ENCODE measurements at places on chromosomes 13 and 19.

DNA sequence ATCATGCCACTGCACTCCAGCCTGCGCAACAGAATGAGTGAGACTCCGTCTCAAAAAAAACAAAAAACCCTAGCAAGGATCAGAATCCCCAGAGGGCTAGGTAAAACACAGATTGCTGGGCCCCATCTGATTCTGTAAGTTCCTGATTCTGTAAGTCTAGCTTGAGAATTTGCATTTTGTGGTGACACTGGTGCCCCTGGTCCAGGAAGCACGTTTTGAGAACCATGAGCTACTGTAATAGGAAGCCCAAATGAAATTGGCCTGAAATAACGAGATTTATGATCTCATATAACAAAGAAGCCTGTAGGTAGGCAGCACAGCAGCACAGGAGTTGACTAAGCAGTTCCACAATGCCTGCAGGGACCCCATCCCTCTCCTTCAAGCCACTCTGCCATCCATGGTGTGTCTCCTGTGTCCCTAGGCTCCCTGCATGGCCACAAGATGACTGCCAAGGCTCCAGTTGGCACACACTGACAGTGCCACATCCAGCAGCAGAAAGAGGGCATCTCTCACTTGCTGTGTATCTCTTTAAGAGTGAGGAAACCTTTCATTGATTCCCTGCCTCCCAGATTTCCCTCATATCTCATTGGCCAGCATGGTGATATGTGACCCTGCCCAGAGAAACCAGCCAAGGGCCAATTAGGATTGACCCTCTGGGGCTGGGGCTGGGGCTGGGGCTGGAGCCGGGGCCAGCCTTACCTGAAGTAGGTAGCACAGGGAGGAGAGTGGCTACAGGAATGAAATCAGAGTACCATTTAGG is 21.7 kb downstream of the SIPA1L3 start:
- no peak for DNase-seq

- DNase-seq = no peak
Observed at GRCh38 chr13:31200637-31200971, 829 bp downstream of the B3GLCT start.

GRCh38 chr13:40578055-40578454 is 88.4 kb downstream of the FOXO1 start:
- no peak for DNase-seq

DNA sequence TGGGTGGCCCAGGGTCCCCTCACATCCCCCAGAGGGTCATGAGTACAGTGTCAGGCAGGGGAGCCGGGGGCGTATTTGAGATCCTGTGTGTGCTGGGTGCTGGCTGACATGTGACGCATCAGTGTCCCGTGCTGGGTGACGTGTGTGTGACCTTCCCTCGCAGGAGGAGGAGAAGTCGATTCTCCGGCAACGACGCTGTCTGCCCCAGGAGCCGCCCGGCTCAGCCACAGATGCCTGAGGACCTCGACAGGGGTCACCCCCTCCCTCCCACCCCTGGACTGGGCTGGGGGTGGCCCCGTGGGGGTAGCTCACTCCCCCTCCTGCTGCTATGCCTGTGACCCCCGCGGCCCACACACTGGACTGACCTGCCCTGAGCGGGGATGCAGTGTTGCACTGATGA is 25.8 kb downstream of the PNPLA6 start:
- DNase-seq = no peak

GRCh38 chr13:110641055-110642015 is 26.0 kb downstream of the NAXD start:
- no peak for DNase-seq

DNA sequence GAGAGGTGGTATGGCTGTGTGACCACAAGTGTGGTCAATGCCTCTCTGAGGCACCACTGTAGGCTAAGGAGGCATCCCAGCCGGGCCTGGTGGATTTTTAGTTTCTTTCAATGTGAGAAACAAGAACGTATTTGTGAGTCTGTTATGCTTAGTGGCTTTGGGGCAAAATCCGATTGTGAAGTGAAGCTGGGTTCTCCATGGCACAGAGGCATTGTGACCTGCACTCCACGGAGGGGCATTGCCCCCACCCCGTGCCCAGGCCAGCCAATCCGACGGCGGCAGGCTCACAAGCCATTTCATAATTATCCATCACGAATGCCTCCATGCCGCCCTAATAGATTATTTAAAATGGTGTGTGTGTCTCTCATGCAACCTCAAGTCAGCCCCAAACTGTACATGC is 151.6 kb downstream of the ZNF536 start:
- no peak for DNase-seq

- no peak for DNase-seq
Observed at GRCh38 chr19:56133858-56134653, 7.0 kb upstream of the ZNF444 start.

GRCh38 chr13:98221234-98221633 is 44.2 kb upstream of the RNF113B start:
- DNase-seq = no peak

- no peak for DNase-seq
Observed at GRCh38 chr13:106336668-106337067, 198.8 kb downstream of the EFNB2 start.

GRCh38 chr13:110644892-110645521 is 29.7 kb downstream of the NAXD start:
- DNase-seq = no peak

DNA sequence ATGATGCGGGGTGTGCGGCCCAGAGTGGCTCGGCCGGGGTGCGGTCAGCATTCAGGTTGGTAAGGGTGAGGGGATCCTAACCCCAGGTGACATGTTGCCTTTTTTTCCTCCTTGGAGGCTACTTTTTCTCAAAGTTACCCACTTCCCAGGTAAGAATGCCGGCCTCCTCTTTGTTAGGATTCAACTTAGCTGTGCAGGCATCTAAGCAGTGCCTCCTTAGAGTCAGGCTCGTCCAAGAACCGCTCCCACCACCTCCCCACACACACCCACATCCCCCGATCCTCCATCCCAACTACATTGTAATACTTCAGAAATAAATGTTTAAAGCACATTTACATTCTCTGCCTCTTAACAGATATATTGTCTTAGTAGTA is 733 bp upstream of the ENOX1 start:
- DNase-seq = no peak

GRCh38 chr13:53001444-53002225 is 27.0 kb upstream of the OLFM4 start:
- no peak for DNase-seq

- no peak for DNase-seq
Observed at GRCh38 chr13:113577881-113578435, 6.6 kb upstream of the TFDP1 start.

DNA sequence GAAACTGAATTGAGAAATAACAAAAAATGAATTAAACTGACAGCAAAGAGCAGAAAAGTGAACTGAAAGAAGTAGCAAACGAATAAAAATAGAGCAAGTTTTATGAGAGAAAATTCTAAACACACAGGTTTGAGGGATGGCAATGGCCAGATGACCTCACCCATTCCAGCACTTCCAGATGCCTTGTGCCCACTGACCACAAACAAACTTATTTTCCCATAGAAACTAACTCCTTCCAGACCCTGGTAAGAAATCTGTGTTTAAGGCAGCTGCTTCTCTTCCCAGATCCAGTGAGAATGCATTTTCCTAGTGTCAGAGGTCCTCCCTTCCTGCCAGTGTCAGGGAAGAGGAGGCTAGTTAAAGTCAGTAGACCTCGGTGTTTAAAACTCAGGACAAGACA is 51.7 kb downstream of the RXFP2 start:
- DNase-seq = no peak

DNA sequence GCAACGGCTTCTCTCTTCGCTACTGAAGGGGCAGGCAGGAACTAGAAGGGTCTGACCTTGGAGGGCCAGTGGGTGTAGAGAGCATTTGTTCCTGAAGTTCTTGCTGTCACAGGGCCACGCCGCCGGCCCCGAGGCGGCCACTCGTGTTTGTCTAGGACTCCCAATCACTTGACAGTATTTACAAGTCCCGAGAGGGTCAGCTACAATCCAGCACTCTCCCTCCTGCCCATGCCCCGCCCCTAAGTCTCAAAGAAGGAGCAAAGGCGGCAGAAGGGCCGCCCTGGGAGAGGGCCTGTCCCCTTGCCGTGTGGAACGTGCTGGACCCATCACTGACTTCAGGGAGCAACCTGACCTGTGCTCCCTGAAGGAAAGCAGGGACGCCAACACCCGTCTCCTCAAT is 118.5 kb downstream of the STK24 start:
- no peak for DNase-seq

- DNase-seq = no peak
Observed at GRCh38 chr13:103961784-103962183, 895.6 kb upstream of the SLC10A2 start.

- no peak for DNase-seq
Observed at GRCh38 chr19:1259206-1259875, 9.8 kb upstream of the CIRBP start.

DNA sequence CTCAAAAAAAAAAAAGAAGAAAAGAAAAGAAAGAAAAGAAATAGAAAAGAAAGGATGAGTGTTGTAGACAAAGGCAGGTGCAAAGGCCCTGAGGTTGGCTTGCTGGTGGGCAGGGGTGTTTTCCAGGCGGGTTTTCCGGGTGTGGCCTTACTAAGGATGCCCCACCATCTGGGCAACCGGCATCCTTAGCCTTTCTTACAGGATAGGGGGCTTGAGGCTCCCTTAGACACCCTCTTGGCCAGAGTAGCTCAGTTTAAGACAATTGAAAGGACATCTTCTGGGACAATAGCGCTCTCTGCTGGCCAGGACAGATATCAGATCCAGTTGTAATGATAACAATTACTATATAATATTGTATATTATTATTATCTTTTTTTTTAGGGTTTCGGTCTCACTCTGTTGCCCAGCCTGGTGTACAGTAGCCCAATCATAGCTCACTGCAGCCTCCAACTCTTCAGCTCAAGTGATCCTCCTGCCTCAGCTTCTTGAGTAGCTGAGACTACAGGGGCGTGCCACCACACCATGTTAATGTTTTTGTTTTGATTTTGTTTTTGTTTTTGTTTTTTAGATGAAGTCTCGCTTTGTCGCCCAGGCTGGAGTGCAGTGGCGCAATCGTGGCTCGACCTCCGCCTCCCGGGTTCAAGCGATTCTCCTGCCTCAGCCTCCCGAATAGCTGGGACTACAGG is 1.4 kb upstream of the QTRT1 start:
- DNase-seq = peak; percentile 73

DNA sequence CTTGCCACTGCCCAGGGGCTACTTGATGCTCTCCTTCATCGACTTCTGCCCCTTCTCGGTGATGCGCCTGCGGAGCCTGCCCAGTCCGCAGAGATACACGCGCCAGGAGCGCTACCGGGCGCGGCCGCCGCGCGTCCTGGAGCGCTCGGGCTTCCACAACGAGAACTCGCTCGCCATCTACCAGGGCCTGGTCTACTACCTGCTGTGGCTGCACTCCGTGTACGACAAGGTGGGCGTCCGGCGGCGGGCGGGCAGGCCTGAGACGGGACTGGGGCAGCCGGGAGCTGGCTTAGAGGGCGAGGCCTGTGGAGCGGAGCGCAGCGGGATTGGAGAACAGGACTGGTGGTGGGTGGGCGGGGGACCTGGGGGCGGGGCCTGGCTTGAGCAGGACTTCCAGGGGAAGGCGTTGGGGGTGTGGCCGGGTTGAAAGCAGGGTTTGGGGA is 12.7 kb upstream of the PSMD8 start:
- peak; percentile 66 for DNase-seq

- no peak for DNase-seq
Observed at GRCh38 chr19:4519521-4520277, 1.4 kb upstream of the PLIN4 start.

DNA sequence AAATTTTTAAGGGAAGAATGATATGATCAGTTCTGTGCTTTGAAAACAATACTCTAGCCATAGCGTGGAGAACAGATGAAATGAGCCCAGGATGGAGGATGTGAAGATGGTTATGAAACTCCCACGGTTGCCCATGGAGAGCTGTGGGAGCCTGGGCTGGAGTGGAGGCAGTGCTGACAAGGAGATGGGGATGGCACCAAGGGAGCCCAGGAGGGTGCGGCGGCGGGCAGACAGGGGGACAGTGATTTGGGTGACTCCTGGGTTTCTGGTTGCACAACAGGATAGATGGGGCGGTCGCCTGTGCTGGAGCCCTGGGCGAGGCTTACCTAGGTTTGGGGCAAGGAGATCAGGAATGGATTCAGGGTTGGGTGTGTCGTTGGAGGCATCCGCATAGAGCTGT is 15.9 kb downstream of the ARHGEF7 start:
- no peak for DNase-seq

GRCh38 chr13:102751886-102752285 is 21.7 kb downstream of the TEX30 start:
- DNase-seq = no peak

DNA sequence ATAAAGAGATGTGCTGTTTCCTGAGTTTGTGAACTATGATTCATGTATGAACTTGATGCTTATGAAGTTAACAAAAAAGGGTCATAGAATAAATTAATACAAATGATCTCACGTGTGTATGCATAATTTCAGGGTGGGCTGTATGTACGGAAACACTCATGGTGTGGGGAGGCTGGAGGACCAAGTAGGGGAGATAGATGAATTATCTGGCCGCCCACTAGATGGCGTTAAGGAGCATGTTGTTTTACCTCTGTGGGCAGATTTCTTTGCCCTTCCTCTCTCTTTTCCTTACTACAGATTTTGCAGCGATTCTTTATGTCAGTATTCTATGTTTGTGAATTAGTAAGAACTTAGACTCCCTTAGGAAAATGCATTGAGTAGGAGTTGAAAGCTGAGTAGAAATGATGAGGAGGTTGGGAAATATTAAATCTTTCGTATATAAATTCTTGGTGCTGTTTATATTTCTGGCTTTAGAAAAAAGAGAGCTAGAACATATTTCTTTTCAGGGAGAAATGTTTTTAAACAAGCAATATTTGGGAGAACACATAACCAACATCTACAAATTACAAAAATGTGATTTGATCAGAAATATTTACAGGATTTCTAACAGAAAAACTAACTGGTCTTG is 47.4 kb upstream of the TMTC4 start:
- DNase-seq = peak; percentile 65

- DNase-seq = no peak
Observed at GRCh38 chr19:10044390-10044789, 31.1 kb downstream of the RDH8 start.

DNA sequence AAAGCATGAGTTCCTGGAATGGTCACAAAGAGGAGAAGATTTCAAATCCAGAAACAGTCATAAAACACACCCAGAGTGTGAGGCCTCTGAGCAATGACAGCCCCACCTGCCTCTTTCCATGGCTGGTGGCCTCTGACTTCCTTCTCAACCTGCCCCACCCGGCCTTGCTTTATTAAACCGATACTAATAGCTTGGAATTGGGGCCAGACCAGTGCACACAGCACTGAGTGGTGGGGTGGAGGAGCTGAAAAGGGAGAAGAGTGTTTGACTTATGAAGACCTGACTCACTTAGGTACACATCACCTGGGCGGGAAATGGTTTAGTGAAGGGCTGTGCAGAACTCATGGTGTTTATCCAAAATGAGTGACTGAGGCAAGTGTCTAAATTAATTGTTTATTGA is 20.7 kb upstream of the CEACAM6 start:
- no peak for DNase-seq

GRCh38 chr19:38425810-38426466 is at the start of gene RASGRP4:
RASGRP4 (minus strand) TSS chr19:38426219; CDS start chr19:38426091, 128 bp downstream.
- DNase-seq = no peak

DNA sequence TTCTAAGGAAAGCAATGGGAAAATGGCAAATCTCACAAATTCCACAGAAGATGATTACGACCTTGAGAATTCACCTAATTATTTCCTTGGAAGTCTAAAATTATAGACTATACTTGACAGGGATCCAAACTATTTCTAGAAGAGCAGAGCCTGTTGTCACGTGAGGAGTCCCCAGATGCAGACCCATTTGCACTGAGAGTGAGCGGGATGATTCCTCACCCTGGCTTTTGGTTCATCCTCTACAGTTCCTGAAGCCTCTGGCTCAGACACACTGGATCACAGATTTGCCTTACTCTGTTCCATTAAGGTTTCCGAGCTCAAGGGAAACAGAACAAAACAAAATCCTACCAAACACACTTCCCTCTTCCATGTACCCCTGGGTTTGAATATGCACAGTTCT is 23.0 kb upstream of the CYSLTR2 start:
- no peak for DNase-seq

Data from liver (tissue), 10 donors.